ENCODE measurements at places on chromosomes 7 and 10.

DNA sequence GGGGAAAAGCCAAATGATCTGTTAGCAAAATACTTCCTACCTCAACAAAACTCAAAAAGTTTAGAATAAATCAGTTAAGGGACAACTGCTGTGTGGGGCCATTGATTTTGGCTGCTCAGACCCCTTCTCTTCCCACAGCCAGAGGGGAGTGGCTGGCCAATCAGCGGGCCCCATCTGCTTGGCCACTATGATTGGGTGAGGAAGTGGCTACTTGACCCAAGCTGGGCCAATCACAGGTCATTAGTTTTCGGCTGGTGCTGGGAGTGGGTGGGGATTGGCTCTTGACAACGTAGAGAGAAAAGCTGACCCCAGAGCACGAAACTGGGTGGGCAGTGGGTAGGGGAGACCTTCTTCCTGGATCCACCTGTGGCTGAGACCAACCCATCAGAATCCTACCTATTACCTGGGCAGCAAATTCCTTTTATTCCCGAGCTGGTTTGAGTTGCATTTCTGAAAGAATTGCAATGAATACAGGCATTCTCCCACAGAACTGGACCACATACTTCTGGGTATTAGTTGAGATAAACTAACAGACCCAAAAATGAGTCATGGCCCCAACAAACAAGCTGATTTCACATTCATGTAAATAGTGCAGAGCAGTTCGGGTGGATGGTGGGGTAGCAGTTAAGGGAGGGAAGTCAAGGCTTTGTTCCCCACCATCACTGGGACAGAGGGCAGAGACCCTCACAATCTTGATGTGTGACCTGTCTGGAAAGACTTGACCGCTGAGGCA, 35.6 kb upstream of the HMX3 start:
- DNase-seq, result no peak

GRCh38 chr10:10787586-10787985, 230.1 kb upstream of the CELF2 start:
- no peak for DNase-seq

- no peak for DNase-seq
These were observed 45.5 kb upstream of the VKORC1L1 start for GRCh38 chr7:65827366-65827765.

DNA sequence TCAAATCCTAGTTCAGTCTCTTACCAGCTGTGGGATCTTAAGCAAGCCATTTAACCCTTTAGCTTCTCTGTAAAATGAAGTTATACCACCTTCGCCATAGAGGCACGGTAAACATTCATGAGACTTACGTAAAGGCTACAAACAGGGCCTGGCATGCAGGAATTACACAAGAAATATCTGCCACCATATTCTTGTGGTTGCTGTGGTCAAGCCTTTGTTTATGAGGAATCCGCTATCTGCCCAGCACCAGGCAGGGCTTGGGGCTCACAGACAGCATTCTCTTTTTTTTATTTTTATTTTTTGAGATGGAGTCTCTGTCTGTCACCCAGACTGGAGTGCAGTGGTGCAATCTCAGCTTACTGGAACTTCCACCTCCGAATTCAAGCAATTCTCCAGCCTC, 9.9 kb downstream of the AIFM2 start:
- no peak for DNase-seq

- DNase-seq, result no peak
These were observed 41.8 kb upstream of the HERPUD2 start for GRCh38 chr7:35736725-35737124.

GRCh38 chr7:70579397-70580097, 552.4 kb upstream of the GALNT17 start:
- no peak for DNase-seq

DNA sequence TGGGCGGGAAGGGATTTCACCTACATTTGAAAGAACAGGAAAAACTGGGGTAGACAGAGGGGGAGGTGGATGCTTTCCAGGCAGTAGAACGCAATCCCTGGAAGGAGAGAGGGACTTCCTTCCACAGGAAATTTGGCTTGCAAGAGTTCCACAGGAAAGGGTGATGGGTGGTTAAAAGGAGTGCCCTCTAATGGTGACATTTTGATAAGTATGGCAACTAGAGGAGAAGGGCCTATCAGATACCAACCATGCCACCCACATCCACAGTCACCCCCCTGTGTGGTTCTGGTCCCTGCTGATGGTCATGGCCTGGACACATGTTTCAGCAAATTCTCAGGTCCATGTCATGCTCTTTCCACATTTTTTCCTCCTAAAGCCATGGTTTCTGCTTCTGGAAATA, 27.1 kb upstream of the COL13A1 start:
- DNase-seq, result no peak

- DNase-seq, result no peak
These were observed 66.6 kb upstream of the SYPL1 start for GRCh38 chr7:106178593-106179134.

DNA sequence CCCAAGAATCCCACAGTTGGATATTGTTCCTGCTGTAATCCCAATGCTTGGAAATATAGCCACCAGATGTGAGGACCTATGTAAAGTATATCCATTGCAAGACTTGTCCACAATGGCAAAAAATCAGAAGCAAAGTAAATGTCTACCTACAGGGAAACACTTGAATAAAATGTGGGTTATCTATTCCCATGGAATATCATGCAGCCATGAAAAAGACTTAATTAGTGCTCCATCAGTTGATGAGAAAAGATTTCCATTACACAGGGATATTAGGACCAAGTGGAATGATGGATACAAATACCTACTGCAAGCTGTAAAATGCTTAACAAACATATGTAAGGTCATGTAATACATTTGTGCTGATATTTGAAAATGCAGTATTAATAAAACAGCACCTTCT, 131.2 kb downstream of the BTAF1 start:
- DNase-seq, result no peak

DNA sequence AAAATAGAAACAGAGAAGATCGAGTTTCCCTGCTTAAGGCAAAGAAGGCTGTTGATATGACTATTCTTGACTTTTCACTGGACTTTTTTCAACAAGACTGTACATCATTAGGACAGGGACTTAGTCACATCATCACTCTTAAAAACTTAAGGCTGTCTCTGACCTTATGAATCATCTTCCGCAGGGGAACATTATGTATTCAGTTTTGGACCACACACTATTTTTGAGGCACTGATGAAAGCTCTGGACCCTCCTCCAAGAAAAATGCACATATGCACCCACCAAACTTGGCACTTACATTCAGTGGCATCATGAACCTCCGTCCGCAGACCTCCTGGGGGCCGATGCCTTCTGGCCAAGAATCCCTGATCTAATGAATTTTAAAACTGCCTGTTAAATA, 96.4 kb downstream of the CALD1 start:
- DNase-seq, result no peak

DNA sequence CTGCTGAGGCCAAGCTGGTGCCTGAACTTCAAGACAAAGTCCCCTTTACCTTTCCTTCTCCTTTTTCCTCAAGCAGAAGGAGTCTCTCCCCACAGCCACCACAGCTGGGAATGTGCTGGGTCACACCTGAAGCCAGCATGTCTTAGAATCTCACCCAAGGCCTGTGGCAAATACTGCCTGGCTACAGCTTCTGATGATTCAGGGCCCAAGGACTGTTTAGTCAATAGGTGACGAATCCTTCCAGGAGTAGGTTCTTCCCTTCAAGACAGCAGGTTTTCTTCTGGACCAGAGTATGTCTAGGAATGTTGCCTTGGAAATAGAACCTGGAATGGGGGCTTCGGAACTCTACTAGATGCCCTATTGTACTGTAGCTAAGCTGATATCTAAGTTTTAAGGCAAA, 374.6 kb downstream of the KIF20B start:
- no peak for DNase-seq

GRCh38 chr7:142739923-142740492, 9.3 kb upstream of the PRSS1 start:
- no peak for DNase-seq

GRCh38 chr10:78717200-78717599, 351.6 kb upstream of the ZMIZ1 start:
- no peak for DNase-seq

DNA sequence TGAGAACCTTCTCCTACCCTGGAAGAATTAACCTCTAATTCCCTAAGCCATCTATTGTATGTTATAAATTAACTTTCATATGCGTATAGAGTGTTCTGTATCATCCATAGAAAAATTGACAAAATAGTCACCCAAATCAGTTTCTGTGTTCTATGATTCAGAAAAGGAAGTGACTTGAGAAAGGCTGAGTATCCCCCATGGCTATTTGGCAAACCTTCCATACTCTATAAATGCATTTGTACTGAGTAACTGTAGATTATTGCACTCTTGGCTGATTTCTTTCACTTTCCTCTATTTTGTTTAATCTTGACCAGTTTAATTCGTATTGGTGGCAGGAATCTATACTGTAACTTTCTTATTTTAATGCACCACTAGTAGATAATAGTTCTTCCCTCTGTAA, 182.2 kb downstream of the HTR7 start:
- no peak for DNase-seq

DNA sequence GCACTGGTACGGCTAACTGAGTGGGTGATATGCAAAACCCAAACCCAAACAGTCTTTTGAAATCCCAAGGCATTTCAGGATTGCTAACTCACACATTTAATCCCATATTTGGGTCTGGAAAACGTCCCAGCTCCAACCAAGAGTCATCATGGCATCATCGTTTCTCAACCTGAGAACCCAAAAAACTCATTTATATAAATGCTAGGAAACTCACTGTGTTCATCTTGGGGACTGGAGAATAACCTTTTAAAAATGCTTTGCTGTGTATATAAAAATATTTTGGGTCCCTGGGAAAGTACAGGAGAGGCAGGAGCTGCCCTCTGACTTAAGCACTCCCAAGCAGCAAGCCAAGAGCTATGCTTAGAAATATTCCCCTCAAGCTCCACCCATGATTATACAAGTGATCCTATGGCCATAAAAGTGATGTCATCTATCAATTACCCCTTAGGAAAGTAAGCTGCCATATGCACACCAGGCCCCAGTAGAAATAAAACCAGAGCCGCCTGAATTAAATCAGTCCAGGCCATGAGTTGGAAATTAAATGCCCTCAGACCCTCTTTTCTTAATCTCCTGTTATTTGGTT, 352.1 kb downstream of the FRMD4A start:
- no peak for DNase-seq

DNA sequence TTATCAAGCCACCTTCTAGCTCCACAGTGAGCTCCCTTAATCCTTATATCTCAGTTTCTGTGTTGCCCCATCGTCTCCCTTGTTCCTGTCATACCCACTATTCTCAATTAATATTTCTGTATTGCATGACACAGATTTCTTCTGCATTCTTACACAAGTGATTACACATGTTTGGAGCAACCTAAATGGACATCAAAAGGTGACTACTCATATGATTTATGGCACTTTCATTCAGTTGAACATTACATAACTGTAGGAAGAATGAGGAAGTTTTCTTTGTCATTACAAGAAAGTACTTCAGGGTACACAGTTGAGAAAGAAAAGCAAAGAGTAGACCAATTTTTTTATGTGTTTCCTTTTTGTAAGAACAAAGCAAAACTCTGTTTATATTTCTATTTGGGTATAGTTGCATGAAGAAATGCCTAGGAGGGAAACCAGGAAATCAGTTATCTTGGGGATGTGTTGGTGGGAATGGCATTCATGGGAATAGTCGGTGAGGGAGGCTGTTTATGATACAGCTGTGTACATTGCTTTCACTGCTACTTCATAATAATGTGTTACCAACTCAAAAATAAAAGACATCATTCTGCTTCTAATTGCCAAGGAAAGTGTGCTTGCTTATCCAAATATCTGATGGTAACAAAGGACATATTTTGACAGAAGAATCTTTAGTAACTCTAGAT, 23.6 kb upstream of the PRSS37 start:
- no peak for DNase-seq

DNA sequence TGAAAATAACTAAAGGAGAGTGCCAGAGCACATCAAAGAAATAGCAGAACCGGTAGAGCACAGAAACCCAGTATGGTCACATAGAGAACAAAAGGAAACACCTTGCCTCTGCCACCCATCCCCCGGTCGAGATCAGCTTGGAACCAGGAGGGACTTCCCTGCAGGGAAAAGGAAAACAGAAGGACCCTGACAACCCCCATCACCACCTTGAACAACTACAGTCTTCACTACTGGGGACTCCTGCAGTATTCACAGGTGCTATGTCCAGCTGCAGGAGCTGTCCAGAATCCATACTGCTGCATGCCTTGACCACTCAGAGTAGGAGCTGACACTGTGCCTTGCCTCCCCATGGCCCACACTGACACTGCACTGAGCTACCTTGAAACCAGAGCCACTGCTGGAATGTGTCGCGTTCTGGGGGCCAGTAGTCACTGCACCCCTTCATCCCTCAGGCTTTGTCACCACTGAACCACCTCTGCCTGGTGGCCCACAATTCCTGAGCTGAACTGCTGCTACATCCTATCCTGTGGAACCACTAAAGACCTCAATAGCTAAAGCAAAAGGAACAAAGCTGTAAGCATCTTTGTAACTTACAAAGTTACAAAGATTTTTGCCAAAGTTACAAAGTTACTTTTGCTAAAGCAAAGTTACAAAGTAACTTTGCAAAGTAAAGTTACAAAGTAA, 66.8 kb downstream of the TRIL start:
- DNase-seq, result no peak

- DNase-seq, result no peak
These were observed 100.9 kb upstream of the YAE1 start for GRCh38 chr7:39465055-39465929.

GRCh38 chr7:144529269-144529926, 125.9 kb upstream of the NOBOX start:
- DNase-seq, result no peak

- DNase-seq, result no peak
These were observed 135.8 kb downstream of the CAMK1D start for GRCh38 chr10:12484941-12485805.

- no peak for DNase-seq
These were observed 52.1 kb downstream of the TBATA start for GRCh38 chr10:70733051-70733450.

DNA sequence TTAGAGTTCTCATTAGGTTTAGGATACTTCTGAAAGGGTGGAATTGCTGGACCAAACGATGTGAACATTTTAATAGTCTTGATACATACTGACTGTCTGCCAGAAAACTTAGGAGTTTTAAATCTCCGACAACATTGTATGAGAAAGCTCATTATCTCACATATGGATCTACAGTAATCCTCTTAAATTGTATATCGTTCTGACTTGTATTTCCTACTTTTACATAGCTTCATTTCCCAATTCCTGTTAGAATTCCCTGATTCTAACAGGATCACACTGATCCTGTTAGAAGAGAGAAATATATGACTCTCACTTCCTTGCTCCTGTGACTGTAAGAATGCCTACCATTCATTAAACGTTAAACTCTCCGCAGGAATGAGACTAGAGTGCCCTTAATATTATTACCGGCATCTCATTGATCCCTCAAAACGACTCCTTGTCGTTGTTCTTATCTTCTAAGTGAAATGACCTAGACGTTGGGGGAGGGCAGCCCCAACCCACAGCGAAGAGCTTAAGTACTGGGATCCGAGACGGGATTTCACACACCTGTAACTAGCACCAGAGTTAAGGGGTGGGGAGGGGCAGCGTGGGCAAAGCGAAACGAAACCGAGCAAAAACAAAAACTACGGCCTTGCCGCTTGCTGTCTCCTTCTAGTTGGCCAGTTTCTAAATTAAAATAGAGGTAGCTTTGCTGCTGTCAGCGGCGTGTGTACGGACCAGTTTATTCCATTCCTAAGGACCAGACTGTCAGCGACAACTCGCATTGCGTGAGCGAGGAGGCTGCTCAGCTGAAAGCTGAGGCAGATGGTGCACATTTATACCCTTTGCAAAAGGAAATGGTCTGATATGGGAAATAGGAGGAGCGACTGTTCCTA, 678 bp upstream of the TMEM106B start:
- no peak for DNase-seq
